Epithelial cell of prostate (primary cell): ENCODE measurements at places on chromosomes 1 and 21.

DNA sequence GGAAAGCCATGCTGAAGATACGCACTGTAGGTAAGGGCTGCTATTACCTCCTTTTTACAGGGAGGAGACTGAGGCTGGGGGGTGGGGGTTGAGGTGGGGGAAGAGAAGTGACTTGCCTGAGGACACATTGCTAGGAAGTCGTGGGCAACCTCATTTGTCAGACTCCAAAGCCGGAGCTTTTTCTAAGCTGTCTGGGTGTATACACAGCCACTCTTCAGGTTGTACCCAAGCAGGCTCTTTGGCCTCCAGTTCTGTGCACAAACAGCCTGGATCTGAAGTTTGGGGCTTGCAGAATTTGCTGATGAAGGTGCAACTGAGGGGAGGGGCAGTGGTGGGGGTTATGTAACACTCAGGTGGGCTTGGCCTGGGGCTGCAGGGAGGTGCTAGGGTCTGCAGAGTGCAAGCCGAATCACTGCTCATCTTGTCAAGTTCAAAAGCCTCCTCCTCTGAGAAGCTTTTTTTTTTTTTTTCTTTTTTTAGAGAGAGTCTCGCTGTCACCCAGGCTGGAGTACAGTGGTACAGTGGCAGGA is 16.9 kb downstream of the TINAGL1 start:
- DNase-seq = no peak

DNA sequence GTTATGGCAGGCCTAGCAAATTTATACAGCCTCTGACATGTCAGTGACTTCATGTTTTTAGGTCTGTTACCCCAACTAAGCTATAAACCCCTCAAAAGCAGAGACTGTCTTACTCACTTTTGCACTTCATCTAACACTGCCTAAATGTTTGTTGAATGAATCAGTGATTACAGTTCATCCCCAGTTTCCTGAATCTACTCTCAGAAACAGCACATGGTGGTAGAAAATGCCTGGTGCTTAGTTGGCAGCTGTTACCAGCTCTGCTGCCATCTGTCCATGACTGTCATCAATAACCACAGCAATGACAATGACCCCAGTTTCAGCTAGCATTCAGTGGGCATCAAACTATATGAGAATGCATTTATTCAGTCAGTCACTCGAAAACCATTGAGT is 110.5 kb upstream of the SERBP1 start:
- no peak for DNase-seq

DNA sequence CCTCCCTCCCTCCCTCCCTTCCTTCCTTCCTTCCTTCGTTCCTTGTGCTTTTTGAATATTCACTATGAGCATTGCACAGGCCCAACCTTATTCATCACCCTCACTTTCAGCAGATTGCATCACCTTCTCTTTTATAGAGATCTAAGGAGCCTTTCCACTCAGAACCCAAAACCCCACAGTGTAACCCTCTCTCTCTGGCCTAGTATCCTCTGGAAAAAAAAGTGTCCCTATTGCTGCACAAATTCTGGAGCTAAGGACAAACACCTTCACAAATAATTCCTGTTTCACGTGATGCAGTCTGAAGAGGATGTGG is 25.6 kb downstream of the OR10J5 start:
- no peak for DNase-seq

DNA sequence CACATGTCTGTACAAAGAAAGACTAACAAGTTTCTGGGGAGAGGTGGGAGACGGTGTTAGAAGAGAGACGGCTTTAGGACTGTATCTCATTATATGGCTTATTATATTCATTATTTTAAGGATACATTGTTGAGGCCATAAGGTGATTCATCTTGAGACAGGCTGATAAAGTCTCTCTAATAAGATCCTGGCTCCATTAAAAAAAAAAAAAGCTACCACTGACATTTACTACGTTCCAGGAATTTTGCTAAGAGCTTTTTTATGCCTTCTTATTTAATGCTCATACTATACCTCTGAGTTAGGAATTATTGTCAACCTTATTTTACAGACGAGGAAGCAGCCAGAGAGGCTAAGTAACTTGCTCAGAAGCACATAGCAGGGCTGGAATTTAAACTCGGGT is 173.7 kb downstream of the GABPA start:
- DNase-seq = no peak

DNA sequence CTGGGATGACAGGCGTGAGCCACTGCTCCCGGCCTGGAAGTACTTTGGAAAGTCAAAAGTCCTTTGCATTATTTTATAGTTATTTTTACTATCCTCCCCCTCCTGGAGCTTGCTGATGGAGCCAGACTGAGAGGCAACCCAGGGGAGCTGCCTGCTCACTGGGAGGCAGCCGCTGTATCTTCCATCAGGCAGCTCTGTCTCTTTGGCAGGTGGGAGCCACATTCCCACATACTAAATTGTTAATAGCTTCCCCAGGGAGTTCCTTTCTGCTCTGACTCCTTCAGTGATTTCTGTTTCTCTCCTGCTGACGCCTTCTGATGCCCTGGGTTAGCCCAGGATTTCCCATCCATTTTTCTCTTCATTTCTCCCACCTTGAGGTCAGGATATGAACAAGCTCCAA is 4.9 kb upstream of the OPRD1 start:
- DNase-seq = no peak

- DNase-seq = no peak
Measured at GRCh38 chr1:108080448-108080847, 115.5 kb upstream of the VAV3 start.

DNA sequence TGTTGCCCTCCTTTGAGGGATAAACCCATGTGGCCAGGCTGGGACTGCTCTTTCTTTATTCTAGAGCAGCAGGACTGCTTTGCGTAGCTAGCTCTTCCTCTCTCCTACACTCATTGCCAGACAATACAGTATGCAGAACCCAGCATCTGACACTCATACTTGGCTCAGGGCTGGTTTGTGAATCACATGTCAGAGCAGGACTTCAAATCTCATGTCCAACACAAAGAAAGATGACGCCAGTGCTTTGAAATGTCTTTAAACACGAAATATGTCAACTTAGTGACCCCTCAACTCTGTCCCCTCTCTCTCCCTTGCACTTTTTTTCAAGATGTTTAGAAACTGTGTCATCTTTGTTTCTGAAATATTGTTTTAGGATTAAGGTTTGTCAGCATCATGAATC is 135.0 kb downstream of the TGFB2 start:
- DNase-seq = peak; percentile 87

DNA sequence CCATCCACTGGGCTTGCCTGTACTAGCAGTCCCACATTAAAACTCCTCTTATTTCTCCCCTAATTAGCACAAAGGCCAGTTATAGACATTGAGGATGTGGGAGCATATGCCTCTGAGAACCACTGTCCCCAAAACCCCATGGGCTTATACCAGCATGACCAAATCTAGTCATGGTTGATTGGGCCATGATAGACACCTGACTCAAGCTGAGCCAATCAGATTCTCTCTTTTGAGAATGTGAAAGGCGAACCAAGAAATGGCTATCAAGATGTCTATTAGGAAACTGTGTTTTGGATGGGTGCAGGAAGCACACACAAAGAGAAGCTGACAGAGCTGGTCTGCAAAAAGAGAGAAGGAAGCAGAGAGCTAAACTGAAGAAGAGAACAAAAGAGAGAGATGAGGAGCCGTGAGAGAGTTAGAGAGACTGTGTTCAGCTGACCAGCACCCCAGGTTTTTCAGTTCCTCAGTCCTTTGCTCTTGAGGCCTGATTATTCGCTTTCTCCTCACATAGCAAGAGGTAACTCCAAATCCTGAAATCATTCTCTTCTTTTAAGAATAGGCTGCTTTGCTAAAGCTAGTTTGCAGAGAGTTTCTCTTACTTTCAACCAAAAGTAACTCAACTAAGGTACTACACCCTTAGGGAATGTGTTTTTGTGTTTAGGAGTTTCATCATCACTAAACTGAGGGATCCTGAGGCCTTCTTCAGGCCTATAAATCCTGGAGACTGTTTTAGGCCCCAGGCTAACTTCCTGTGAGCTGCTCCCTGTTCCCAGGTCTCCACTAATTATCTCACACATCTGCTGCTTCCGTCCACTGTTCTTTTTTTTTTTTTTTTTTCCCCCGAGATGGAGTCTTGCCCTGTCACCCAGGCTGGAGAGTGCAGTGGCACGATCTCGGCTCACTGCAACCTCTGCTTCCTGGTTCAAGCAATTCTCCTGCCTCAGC is 7.9 kb upstream of the TIPRL start:
- DNase-seq = no peak

GRCh38 chr1:17021896-17022295 is 10.2 kb upstream of the ATP13A2 start:
- no peak for DNase-seq
